ENCODE measurements at places on chromosomes 1 and 21.

- no peak for DNase-seq
Measured at GRCh38 chr1:98480271-98480670, 181.2 kb upstream of the SNX7 start.

GRCh38 chr1:18264450-18265039, 156.9 kb downstream of the IGSF21 start:
- no peak for DNase-seq

GRCh38 chr1:76105372-76105771, 30.8 kb downstream of the ST6GALNAC3 start:
- no peak for DNase-seq

GRCh38 chr1:192706936-192707335, 71.0 kb downstream of the RGS13 start:
- DNase-seq = no peak

GRCh38 chr1:194281376-194281775, 1095.0 kb upstream of the B3GALT2 start:
- no peak for DNase-seq

- no peak for DNase-seq
Measured at GRCh38 chr1:208923946-208924720, 659.4 kb upstream of the CAMK1G start.

GRCh38 chr1:215568299-215568692, 1.2 kb downstream of the KCTD3 start:
- DNase-seq = no peak

- DNase-seq = no peak
Measured at GRCh38 chr1:198107091-198107501, 49.7 kb upstream of the NEK7 start.

GRCh38 chr1:84286071-84286470, 15.4 kb upstream of the SAMD13 start:
- DNase-seq = no peak

DNA sequence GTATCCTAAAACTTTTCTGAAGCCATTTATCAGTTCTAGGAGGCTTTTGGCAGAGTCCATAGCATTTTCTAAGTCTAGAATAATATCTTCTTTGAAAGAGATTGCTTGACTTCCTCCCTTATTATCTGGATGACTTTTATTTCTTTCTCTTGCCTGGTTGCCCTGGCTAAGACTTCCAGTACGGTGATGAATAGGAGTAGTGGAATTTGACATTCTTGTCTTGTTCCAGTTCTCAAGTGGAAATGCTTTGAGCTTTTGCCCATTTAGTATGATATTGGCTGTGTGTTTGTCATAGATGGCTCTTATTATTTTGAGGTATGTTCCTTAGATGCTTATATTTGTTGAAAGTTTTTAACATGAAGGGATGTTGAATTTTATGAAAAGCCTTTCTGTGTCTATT, 1647.9 kb downstream of the PLA2G4A start:
- no peak for DNase-seq

- DNase-seq = no peak
Measured at GRCh38 chr1:2363847-2364513, 27.4 kb downstream of the MORN1 start.

DNA sequence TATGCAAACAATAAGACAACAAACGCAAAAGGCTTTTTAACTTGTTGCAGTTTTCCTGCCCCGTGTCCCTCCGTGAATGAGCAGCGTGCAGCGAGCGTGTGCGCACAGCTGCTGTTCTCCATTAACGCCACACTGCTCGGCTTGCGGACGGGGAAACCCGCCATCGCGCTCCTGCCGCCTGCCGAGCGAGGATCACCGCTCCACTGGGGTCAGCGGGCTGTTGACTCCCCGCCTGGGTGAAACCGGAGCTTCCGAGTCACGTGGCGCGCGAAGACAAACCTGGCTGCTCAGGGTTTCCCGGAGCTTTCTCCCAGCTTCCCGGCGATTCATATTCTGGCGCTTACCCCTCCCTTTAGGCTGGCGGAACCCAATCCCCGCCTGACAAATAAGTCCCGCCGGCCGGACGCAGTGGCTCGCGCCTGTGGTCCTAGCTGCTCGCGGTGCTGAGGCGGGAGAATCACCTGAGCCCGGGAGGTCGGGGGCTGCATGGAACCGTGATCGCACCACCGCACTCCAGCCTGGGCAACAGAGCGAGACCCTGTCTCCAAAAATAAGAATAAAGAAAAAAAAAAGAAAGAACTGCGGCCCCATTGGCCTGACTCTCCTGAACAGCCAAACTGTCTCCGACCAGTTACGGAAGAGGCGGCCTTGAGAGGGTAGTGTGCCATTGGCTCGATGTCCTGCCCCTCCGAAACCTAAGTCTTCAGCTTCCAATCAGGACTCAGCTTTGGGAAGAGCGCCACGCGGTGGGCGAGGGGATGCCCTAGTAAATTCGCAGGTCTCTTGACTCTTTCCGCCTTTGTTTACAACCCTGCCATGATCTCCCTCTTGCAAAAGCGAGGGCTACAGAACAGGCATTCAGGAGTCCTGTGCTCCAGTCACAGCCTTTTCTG, at the start of gene CREB3L4:
TSS of gene CREB3L4 (plus strand) at position 796 of the 893 bp plus-strand sequence. CDS start 624 bp downstream, outside the sequence.
- peak; percentile 79 for DNase-seq

- no peak for DNase-seq
Measured at GRCh38 chr1:70284366-70284765, 63.2 kb downstream of the SRSF11 start.

GRCh38 chr1:86263101-86263500, 106.5 kb upstream of the COL24A1 start:
- no peak for DNase-seq

DNA sequence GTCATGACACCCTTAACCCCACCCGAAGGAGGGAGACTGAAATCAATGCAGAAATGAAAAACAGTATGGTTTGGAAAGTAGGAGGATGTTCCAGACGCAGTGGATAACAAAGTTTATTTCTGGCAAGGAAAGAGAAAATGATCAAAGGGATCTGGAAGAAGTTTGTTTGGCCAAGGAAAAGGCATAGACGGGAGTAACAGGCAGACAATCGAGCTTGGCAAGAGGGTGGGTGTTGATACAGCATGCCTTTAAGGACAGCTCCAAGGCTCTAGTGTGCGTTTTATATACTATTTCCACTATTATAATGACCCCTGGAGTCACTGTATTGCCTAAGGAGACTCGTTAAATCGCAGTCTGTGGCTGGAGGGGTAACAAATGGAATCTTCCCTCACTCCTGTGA, 303.7 kb upstream of the RUNX1 start:
- DNase-seq = no peak

GRCh38 chr1:111818081-111818480, 62.4 kb downstream of the DDX20 start:
- no peak for DNase-seq

DNA sequence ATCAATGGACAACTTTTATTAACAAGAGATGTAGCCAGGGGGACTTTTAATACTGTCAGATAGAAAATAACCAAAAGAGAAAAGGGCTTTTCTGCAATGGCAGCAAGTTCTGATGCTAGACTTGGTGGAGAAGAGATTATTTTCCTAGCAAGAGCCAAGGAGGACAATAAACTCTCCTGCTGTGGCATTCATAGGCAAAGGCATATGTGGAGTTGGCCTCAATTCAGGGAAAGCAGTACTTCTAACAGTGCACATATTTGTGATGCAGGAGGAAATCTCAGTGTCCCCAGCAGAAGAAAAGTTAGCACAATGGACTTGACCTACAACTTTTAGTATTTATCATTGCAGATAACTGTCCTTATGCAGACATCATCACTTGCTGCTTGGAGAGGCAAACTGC, 75.1 kb upstream of the GRIK1 start:
- no peak for DNase-seq

DNA sequence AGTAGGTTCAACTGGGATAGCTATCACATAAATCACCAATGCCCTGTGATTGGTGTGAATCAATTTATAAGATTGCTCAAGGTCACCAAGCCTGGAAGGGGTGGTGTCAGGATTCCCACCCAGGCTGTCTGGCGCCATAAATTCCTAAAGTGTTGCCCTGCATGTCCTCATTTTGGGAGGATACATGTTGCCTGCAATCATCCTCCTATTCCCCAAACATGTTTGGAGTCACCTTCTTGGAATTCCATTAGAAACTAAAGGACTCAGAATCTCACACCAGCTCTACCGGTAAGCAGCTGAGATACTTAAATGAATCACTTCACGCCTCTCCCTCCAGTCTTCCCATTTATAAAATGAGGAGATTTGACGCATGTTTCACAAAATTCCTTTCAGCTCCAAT, 54.1 kb upstream of the SLC45A1 start:
- no peak for DNase-seq

DNA sequence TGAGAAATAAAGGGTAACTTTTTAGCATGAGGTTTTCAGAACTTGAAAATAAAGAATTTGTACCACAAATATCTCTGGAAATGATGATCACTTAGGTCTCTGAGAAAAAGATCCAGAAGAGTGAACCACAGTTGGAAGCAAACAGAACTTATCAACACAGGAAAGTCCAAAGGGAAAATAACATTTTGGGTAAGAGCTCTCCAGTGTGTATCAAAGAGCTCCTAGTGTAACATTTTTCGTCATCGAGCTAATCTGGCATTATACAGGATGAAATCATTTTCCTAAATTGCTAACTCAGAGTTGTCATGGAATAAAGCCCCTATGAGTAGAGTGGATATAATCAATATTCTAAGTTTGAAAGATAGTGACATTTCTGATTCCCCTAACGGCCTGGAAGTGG, 104.0 kb downstream of the LMO4 start:
- DNase-seq = no peak

DNA sequence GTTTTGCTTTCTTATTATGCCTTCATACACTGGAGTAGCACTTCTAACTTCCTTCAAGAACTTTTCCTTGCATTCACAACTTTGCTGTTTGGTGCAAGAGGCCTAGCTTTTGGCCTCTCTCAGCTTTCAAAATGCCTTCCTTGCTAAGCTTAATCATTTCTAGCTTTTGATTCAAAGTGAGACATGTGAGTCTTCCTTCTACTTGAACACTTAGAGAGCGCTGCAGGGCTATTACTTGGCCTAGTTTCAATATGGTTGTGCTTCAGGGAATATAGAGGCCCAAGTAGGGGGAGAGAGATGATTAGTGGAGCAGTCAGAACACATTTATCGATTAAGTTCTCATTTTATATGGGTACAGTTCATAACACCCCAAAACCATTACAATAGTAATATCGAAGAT, 12.4 kb downstream of the ANGEL2 start:
- DNase-seq = peak; percentile 22

DNA sequence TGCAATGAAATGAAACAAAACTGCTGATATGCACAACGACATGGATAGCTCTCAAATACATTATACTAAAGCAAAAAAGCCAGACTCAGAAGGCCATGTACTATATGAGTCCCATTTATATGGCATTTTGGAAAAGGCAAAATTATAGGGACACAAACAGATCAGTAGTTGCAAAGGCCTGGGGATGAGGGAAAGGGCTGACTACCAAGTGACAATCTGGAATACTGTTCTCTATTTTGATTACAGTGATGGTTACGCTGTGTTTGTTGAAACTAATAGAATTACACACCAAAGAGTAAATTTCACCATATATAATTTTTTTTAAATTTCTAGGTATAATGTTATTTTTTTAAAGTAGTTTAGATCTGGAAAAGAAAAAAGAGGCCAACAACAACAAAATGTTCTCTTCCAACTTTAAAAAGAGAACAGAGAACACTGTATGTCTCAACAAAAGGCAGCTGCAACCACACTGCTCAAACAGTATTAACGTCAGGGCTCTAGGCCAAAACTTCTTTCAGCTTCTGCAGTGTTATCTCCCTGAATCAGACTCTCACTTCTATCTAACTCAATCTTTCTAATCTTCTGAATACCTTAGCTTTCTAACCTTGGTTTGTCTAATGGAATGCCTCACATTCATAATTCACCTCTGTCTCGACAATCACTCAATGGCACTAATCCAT, 75.8 kb downstream of the FOXJ3 start:
- no peak for DNase-seq

GRCh38 chr1:31574749-31575368, 1.5 kb upstream of the TINAGL1 start:
- DNase-seq = no peak

DNA sequence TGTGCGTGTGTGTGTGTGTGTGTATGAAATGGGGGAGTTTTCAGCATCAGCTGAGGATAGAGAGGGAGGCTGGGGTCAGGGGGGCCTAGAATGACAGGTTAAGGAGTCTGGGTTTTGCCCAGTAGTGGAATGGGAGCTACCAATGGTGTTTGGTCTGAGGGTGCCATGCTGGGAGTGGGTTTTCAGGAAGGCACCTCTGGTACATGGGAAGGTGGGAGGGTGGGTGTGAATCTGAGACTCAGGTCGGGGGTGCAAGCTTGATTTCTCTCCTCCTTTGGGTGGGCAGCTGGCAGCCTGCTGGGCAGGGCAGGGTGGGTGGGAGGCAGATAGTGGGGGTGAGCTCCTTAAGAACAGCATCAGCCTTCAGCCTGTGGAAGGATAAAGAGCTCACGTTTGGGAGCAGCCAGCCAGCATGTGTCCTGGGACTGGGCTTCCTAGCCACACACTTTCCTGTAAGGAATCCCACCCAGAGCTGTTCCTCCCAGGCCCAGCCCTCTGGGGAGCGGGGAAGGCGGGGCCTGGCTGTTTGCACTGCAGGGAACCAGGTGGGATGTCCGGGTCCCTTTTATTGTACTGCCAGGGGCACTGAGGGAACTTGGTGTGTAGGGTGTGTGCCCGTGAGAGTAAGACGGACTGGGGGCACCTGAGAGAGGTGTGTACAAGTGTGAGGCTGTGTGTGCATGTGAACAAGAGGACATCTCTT, 152.8 kb downstream of the FOXD2 start:
- no peak for DNase-seq

DNA sequence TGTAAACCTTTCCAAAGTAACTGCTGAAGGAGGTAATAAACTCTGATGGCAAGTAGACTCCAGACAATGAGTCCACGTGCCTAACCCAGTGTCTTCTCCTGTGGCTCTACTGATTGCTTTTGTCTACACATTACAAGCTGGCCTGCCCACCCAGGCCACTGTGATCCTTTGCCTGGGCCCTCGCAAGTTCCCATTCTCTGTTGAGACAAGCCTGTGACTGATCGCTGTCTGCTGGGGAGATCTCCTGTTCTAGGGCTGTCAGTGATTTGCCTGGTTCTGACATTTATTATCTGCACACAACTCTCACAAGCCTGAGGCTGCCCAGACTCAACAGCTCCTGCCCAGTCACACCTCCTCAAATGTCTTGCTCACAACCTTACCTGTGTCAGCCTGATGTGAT, 81.4 kb downstream of the CYYR1 start:
- no peak for DNase-seq

DNA sequence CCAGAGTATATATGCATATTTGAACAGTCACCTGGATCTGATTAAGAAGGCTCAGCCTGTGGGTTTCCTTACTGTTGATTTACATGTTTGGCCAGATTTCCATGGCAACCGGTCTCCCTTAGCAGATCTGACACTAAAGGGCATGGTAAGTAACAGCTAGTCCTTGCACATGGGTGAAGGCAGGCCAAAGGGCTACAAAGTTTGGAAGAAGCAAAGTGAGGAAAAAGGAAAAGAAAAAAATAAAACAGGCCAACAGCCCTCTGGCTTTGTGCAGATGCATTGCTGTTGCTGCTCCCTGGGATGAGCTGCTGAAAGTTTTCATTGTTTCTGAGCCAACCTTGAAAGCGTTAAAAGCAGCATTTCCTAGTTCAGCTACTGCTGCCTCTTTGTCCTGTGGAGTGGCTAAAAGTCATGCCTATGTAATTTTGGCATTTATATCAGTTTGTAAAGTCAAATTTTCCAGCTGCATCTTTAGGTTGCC, 176.5 kb upstream of the HOOK1 start:
- no peak for DNase-seq

- DNase-seq = no peak
Measured at GRCh38 chr1:3331564-3331963, 122.9 kb upstream of the ARHGEF16 start.
